Activated CD4-positive, alpha-beta T cell treated with anti-CD3 and anti-CD28 coated beads for 24 hours (primary cell): ENCODE measurements at places on chromosomes 6 and 20.

DNA sequence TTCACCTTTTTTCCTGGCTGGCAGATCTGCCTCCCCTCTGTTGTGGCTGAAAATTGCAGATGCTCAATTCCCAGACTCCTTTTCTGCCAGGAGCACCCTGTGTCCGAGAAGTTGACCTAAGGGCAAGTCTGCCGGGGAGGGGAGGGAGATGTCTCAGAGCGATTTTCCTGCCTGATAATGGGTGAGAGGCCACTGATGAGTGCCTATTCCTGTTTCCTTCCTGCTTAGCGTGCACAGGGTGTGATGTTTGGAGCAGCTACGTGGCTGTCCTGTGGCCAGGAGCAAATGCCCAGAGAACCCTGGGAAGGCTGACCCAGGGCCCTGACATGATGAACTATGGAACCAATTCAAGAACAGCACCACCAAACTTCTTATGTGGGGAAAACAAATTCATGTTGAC is 22.5 kb downstream of the SOX4 start:
- no peak for DNase-seq

GRCh38 chr6:155765275-155766194 is 309.9 kb upstream of the NOX3 start:
- DNase-seq, result no peak

DNA sequence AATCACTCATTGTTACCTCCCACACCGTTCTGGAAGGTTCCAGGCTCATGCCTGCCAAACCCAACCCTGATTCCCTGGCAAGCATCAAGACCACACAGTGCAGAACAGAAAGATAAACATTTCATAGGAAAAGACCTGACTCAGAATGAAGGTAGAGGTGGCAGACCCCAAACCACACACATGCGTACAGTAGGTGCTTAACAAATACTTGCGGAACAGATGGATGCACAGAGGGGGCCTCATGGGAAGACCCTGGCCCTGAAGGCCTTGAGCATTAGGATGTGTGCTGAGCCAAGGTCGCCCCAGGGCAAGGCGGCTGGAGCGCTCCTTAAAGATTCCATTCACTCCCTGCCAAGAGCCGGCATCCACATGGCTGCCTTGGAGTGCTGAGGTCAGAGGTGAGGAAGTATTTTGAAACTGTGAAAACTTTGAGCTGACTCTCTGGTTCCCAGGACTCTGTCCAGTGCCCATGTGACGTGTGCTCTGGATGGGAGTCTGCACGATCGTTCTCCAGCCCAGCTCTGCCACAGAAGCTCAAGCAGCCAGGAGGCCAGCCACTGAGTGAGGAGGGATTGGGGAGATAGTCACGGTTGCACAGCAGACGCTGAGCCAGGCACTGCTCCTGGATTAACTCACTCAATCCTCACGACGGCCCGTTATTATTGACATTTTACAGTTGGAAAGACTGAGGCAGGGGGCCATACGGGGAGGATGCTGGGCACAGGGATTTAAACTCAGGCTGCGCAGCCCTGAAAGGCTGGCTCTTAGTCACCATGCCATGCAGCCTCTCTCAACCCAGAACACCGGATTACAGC is 65.5 kb upstream of the AFDN start:
- DNase-seq, result no peak

- DNase-seq, result peak; percentile 65
Observed at GRCh38 chr20:32091888-32092346, 17.6 kb upstream of the TM9SF4 start.

- DNase-seq, result no peak
Observed at GRCh38 chr20:14817101-14817500, 479.7 kb upstream of the FLRT3 start.

- DNase-seq, result no peak
Observed at GRCh38 chr20:57959589-57959988, 249.8 kb upstream of the PMEPA1 start.

DNA sequence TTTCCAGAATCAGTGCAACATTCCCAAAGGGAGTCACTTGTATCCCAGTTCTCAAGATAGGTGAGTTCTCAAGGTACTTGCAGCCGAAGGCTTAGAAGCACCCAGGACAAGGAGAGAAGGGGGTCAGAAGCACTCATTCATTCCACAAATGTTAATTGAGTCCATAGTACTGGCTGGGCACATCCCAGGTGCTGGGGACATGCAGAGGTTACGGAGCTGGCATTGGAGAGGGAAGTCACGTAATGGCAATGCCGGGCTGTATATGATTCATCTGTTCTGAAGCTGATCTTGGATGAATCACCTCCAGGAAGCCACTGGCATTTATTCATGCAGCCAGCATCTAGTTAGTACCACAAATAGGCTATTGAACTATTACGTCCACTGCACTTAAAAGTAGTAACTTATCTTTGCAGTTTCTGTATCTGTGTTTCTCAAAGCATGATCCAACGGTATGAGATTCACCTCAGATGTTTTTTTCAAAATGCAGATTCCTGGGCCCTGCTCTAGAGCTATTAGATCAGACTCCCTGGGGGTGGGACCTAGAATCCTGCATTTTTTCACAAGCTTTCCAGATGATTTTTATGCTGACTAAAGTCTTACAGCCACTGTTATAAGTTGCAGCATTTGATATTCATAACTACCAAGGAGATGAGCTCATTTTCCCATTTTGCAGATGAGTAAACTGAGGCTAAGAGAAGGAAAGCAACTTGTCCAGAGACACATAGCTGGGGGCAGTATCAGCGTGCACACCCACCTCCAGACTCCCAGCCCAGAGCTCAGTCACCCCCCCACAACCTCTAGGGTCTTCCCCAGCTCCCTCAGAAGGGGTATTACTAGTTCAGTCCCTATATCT is 44.1 kb upstream of the ID1 start:
- no peak for DNase-seq

DNA sequence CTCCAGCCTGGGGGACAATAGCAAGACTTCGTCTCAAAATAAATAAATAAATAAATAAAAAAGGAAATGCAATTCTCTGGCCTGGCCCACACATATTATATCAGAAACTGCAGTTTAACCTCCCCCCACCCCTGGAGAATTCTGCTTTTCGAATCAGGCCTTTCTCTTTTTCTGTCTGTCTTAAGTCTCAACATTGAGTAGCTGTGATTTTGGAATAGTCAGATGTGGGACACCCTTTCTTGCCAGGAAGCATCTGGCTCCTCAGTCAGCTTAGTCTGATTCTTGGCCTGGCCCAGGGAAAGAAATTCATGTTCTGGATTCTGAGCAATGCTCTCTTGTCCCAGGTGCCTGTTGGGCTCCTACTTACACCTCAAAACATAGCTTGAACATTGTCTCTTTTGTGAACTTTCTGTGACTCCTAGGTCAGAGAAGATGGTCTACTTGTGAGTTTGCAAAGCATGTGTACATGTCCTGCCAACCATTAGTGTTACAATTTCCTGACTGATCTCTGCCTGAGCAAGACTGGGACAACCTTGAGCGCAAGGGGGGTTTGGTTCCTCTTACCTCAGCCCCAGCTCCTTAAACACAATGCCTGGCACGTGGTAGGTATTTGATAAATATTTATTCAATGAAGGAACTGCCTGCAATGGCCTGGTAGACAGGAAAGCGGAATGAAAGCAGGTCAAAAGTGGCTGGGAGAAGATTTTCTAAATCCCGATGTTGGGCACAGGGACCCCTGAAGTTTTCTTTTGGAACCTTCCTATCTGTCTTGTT is 23.8 kb upstream of the POU5F1 start:
- DNase-seq, result no peak

- no peak for DNase-seq
Observed at GRCh38 chr20:60862601-60863000, 389.5 kb upstream of the CDH4 start.

- DNase-seq, result no peak
Observed at GRCh38 chr6:72446430-72446829, 175.4 kb upstream of the KCNQ5 start.

GRCh38 chr6:76057469-76057868 is 15.0 kb downstream of the IMPG1 start:
- DNase-seq, result no peak

- no peak for DNase-seq
Observed at GRCh38 chr20:38790200-38791053, 15.1 kb upstream of the PPP1R16B start.

DNA sequence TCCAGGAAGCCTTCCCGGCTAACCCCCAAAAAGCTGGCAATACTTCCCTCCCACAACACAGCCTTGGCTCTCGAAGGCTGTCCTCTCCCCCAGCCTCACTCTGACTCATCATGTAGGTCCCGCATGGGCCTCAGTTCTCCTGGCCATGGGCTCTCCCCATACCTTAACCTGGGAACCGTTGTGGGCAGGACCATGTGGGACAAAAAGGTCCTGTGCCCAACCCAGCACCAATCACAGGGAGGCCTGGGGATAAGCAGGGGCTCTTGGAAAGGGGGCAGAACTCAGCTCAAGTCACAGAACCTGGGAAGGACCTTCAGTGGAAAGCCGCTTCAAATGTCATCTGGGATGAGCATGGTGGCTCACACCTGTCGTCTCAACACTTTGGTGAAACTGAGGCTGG is 45.5 kb downstream of the MRPL14 start:
- DNase-seq, result no peak

GRCh38 chr6:132131351-132131750 is 180.2 kb upstream of the CCN2 start:
- no peak for DNase-seq

GRCh38 chr6:56241124-56241802 is 6.1 kb downstream of the COL21A1 start:
- no peak for DNase-seq
